ENCODE measurements at places on chromosomes 16 and 17.

DNA sequence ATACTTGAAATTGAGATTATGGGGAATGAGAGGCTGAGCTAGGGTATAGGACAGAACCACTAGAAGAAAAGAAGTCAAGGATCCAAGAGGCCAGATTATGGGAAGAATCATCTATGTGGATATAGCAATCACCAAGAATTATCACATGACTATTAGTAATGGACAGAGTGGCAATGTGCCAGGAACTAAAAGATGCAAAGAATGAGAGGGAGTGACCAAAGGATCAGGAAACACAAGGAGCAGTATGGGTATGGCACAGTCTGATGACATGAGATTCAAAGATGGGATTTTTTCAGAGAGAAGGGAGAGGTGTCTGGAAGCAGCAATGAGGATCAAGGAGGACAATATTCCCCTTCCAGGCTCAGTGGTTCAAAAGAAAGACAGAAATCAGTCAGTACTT, 212.2 kb downstream of the AATF start:
- DNase-seq, result no peak

- DNase-seq, result no peak
Measured at GRCh38 chr16:68022278-68022727, 729 bp downstream of the DDX28 start.

DNA sequence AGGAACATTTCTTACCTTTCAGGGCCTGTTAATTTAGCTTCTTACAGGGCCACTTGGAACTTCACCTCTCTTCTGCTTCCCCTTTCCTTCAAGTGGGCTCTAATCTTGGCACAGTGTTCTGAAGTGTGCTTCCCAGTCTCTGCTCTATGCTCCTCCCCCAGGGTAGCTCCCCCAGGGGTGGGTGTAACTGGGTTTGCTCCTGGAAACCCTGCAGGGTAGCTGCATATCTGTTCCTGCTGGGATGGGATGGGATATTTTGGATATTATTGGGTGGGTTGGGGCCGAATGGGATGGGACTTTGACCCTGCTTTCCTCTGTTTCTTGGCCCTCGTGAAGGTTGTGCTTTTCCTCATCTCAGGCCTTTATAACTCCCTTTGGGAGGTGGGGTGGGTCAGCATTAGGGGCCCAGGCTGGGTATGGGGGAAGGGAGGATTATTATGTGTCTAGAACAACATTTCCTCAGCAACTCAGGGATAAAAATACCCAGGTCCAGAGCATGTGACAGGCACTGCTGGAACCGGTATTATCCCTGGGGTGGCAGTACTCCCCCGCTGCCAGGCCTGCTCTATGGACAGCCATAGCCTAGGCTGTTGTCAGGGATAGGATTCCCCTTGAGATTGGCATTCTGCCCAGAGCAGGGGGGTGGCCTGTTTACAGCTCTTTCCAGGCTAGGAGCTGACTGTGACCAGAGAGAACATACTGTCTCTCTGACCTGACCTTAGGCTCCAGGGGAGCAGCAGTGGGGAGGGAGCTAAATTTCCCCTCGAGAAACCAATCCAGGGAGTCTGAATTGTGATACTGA, 5.0 kb downstream of the NFE2L1 start:
- DNase-seq, result no peak

DNA sequence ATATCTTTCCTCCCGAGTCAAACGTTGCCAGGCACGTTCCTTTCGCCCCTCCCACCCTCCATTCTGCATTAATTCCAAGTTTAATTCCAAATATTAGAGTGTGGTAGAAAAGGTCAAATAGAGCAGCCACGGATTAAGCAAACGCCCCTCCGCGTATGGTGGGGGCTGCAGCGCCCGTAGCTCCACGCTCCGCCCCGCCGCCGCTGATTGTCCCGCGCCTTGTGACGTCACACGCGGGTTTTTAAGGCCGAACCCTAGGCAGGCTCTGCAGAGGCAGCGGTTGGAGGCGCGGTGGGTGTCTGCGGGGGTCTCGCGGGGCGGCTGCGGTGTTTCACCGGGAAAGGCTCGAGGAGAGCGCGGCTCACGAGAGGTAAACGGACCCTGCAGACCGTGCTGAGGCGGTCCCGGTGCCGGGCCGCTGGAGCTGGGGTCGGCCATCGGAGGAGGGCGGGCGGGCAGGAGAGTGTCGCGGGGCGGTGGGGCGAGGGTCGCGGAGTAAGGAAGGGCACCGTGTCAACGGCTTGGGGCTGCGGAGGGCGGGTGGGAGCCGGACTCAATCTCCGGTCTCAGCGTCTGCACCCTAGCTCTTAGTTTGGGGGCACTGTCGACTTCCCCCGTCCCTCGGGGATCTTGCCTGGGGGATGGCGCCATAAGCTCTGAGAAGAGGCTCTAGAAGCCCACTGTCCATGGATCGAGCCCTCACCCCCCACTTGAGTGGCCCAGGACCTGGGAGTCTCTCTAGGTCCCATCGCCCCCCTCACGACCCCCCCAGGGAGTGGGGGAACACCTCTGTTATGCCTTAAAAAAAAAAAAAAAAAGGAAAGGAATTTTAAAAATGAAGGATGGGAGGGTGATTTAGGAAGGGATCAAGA, at the start of gene ARL4D:
Gene ARL4D, plus strand, starts transcription at position 270 of the 872 bp plus-strand sequence. CDS start 740 bp downstream, outside the sequence.
- peak; percentile 53 for DNase-seq

- DNase-seq, result no peak
Measured at GRCh38 chr17:4586043-4586442, 1.7 kb downstream of the SMTNL2 start.

DNA sequence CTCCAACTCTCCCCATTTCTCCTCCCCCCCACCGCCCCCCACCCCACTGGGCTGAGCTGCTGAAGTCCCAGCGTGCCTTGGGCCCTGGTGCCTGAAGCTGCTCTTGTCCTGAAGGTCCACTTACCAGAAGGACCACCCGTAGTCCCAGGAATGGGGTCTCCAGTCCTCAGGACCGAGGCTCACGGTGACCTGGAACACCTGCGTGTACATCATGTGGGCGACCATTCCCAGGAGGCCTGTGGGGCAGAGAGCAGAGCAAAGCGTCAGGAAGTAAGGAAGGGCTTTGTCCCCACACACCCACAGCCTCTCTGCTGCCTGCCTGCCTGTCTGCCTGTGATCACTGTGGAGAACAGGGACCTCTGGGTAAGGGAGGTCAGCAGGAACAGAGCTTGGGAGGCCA, 218.7 kb downstream of the GSG1L start:
- no peak for DNase-seq

GRCh38 chr17:14297161-14297851, 3.6 kb upstream of the HS3ST3B1 start:
- DNase-seq, result no peak

DNA sequence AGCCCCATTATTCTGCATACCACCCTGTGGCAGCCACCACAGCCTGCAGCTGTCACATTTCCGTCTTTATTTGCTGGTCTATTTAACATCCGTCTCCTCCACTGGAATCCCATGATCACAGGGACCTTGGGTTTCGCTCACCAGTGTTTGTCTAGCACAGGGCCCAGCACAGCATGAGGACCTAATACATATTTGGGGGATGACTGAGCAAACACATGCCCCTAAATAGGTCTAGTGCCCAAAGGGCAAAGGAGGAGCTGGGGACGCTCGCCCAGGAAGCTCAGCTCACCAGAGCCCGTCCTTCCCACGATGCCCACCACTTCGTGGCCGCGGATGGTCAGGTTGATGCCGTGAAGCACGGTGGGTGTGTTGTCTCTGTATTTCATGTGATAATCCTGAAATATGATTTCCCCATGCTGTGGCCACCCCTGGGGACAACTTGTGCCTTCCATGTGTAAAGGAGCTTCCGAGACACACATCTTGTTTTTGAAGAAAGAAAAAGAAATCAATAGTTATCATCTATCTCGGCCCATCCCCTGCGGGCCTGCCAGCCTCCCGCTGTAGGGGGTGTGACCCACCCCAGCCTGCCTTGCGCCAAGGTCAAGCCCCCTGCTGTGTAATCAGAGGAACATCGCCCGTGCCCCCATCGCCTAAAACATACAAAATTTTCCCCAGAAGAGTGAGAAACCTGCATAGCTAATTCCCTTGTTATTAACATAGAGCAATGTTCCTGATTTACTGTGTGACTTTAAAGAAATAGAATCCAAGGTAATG, 21.0 kb upstream of the ABCC12 start:
- DNase-seq, result no peak

DNA sequence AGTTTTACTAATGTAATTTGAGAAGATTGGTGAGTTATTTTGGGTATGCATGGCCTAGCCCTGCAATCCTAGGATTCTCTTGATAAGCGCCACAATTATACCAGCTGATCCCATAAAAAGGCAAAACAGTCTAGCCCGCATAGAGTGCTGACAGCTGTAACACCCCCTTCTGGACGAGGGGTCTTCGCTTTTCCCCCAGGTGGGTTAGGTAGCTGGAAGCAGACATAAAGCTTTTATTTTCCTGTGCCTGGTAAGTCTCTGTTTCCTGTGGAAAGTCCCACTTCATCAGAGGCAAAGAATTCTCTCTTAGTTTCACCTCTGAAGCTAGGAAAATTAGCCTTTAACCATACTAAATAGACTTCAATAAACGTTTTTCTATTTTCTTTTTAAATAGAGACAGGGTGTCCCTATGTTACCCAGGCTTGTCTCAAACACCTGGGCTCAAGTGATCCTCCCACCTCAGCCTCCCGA, 108.3 kb downstream of the YPEL2 start:
- no peak for DNase-seq

GRCh38 chr16:17409894-17410293, 60.9 kb downstream of the XYLT1 start:
- DNase-seq, result no peak

DNA sequence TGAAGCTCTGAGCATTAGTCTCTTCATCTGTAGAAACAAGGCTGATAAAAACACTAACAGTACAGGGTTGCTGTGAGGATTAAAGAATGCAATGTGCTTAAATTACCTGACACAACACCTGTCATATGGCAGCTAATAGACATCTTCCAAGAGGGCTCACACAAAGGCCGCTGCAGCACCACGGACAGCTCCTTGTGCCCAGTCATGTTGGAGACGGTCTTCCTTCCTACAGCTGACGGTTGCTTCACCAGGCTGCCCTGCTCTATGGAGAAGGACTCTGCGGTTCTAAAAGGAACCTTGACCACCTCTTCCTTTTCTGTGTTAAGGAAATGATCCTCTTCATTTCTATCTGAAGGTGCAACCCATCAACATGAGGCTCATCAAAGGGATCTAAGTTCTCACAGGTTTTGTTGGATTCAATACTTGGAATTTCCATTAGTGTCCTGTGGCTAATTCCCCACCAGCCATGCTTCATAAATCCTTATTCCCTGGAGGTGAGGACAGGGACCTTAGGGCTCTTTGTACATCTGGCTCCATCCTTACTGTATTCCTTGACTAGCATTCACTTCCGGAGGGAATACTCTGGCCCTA, 138.9 kb upstream of the CES5A start:
- DNase-seq, result no peak

DNA sequence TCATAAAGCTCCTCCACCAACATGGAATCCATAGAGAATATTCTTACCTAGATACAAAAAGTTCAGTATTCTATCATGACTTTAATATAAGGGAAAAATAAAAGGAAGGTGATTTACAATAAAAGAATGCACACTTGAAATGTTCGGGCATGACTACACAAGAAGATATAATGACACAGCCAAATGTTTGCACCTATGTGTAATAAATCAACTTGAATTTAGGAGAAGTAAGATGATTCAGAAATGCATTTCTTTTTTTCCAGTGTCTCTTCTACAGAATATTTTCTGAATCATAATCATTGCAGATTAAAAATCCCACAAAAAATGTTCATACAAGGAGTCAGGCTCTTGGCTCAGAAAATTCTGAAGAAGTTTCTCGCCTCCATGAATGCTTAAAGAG, 404.0 kb upstream of the HSBP1 start:
- DNase-seq, result no peak

- no peak for DNase-seq
Measured at GRCh38 chr16:22296225-22297113, 740 bp upstream of the POLR3E start.

DNA sequence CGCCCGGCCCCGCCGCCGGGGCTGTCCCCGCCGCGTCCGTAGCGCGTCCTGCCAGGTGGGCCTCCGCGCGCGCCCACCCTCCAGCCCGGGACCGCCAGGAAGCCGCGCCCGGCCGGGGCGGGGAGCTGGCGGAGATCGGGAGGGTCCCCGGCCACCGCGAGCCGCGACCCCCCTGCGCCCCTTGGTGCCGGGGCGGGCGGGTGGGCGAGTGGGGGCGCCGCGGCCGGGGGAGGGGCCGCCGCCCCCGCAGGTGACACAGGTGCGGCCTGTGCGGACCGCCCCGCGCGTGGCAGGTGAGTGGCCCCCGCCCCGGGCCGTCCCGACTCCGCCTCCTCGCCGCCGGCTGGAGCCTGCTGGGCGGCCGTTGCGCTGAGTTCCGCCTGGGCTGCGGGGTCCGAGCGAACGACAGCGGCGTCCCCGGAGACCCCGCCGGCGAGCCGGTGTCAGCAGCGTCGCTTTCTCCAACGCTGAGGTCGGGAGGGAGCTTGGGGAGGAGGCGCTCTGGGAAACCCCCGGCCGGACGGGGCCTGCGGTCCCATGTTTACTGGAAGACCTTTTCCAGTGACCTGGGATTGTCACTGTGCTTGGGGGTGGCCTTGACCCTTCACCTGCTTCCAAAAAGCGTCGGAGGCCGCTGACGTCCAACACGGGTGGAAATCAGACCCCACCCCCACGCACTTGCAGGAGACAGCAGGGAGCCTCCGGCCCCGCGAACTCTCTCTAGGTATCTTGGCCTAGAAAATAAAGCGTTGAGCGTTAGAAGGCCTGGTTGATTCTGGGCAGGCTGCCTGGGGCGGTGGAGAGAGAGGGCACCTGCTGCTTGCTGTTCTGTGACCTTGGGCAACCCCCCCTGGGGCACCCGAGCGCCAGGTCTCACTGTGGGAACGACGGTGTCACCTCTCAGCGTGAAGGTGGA, 542 bp downstream of the KLHL36 start:
- DNase-seq, result no peak

GRCh38 chr16:88360999-88361398, 21.8 kb upstream of the ZNF469 start:
- DNase-seq, result no peak

- no peak for DNase-seq
Measured at GRCh38 chr16:499924-500323, 27.6 kb upstream of the CAPN15 start.

DNA sequence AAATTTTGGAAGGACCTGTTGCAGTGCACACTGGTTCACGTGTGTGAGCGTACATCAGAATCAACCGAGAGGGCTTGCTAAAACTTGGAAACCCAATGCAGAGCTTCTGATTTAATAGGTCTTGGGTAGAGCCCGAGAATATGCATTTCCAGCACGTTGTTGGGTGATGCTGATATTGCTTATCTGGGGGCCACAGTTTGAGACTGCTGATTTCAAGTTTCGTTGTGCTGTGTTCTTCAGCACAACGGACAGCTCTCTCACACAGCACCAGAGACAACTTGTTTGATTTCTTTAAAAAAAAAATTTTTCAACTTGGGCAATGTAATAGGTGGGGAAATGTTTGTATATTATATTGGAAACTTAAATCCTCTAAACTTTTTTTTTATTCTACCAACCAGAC, 9.4 kb downstream of the OR4D2 start:
- no peak for DNase-seq

- DNase-seq, result no peak
Measured at GRCh38 chr16:2022723-2023091, 3.1 kb downstream of the NPW start.

- DNase-seq, result no peak
Measured at GRCh38 chr17:8995711-8996110, 25.6 kb upstream of the NTN1 start.

- DNase-seq, result no peak
Measured at GRCh38 chr17:71850812-71851211, 270.0 kb upstream of the SOX9 start.
